ENCODE measurements at places on chromosomes 4 and X.

DNA sequence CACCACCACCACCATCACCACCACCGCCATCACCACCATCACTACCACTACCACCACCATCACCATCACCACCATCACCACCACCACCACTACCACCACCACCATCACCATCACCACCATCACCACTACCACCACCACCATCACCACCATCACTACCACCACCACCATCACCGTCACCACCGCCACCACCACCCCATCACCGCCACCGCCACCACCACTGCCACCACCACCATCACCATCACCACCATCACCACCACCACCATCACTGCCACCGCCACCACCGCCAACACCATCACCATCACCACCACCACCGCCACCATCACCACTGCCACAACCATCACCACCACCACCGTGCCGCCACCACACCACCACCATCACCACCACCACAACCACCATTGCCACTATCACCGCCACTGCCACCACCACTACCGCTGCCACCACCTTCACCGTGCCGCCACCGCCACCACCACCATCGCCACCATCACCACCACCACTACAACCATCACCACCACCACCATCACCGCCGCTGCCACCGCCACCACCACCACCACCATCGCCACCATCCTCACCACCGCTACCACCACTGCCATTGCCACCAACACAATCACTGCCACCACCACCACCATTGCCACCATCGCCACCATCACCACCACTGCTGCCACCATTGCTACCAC is 1511.3 kb upstream of the AGA start:
- DNase-seq, result no peak

GRCh38 chr4:4216648-4217047 is 10.1 kb downstream of the OTOP1 start:
- no peak for DNase-seq

- DNase-seq, result no peak
These were observed 45.9 kb downstream of the PTCHD1 start for GRCh38 chrX:23380581-23380980.

DNA sequence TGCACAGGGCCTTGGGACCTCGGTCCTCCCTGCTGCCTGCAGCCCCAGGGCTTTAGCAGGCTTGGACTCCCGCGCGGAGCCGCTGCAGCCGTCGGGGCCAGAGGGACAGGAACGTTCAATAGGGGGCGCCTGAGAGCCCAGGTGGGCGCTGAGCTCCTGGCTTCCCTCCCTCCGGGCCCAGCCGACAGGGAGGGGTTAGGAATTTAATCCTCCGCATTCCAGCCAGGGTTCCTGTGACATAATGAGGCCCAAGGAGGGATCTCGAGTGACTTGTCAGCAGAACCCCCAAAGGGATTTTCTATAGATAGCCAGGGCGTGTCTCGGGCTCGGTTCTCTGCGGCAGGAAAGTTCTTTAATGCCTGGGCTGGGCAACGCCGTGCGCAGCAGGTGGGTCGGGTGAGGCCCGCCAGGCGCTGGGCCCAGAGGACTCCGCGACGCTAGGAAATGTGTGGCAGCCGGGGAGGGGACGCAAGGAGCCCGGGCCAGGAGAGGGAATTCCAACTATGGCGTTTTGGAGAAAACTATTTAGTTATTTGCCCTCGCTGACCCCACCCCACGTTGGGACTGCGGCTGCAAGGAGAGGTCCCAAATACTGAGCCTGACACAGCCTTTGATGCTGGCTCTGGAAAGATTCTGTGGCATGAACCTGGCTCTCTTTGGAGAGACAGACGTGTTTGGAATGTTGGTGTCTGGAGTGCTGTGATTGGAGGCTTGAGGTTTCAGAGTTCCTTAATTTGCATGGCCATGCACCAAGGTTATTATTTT is 285.2 kb upstream of the GATB start:
- DNase-seq, result peak; percentile 83

DNA sequence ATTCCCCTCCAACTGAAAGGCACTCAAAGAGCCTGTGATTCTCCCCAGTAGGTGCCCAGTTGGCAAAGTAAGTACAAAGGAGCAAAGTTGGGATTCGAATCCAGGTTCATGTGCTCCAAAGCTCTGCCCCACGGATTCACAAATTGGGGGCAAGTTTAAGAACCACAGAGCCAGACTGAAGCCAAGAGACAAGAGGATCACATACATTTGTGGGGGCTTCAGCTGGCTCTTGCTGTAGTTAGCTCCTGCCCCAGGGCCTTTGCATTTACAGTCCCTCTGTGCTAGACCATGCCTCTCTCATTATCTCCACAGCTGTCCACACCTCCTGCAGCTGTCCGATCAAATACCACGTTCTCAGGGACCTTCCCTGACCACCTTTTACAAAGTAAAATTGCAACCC is 18.8 kb downstream of the PNMA6F start:
- DNase-seq, result no peak

GRCh38 chr4:73341454-73341853 is 62.6 kb upstream of the ALB start:
- peak; percentile 51 for DNase-seq

- DNase-seq, result no peak
These were observed 14.7 kb downstream of the NFXL1 start for GRCh38 chr4:47899639-47900038.

GRCh38 chr4:94152466-94152865 is 55.2 kb upstream of the SMARCAD1 start:
- no peak for DNase-seq

- no peak for DNase-seq
These were observed 314.7 kb downstream of the PDGFC start for GRCh38 chr4:156656896-156657295.

- peak; percentile 22 for DNase-seq
These were observed 13.6 kb downstream of the EXOC1 start for GRCh38 chr4:55866973-55867574.

- no peak for DNase-seq
These were observed 254.7 kb upstream of the AR start for GRCh38 chrX:67289055-67289499.

DNA sequence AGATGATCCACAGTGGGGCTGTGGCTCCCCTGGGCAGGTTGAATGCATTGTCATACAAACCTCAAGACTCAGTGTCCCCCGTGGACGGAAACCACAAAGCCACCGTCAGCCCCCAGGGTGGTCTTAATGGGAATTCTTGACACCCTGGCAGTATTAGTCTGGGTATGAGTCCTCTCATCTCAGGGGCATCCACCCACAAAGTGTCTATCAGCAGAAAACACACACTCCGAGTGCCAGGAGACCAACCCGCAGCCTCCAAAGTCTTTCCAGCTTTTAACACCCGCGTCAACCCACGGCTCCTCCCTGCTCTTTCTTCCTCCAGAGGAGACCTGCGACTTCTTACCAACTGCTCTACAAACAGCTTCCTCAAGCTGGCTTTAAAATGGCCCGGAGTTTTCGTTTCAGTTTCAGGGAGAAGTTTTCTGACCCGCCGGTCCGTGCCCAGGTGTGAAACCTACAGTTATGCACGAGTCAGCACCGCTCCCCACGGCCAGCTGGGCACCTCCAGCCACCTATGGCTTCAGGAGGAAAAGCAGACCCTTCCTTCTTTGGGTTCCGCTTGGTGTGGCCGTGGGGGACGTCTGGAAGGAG is 14.4 kb upstream of the ASMTL start:
- no peak for DNase-seq

DNA sequence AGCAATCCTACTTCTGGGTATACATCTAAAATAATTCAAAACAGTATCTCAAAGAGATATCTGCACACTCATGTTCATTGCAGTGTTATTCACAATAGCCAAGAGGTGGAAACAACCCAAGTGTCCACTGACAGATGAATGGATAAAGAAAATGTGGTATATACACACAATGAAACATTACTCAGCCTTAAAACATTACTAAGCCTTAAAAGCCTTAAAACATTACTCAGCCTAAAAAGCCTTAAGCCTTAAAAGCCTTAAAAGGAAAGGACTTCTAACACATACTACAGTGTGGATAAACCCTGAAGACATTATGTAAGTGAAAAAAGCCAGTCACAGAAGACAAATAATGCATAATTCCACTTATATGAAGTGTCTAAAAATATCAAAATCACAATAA is 40.3 kb upstream of the TFDP3 start:
- no peak for DNase-seq

- DNase-seq, result no peak
These were observed 18.5 kb upstream of the SEPTIN11 start for GRCh38 chr4:76931087-76931486.

DNA sequence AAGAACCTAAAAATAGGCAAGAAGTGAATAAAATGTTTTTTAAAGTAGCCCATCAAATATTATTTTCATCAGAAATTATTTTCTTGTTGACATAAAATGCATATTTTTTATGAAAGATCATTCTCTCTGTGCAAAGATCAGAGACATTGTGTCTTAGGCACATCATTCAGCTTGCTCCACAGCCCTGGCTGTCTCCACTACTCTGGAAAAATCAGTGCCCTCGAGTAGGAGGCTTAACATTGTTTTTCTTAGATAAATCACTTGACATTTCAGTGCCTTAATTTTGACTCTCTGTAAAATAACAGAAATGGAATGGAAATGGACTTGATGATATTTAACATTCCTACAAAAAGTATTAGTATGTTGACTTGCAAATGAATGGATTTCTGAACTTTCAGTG is 77.9 kb downstream of the FAT4 start:
- DNase-seq, result no peak

- no peak for DNase-seq
These were observed 50.1 kb upstream of the ACSL4 start for GRCh38 chrX:109782994-109783700.

DNA sequence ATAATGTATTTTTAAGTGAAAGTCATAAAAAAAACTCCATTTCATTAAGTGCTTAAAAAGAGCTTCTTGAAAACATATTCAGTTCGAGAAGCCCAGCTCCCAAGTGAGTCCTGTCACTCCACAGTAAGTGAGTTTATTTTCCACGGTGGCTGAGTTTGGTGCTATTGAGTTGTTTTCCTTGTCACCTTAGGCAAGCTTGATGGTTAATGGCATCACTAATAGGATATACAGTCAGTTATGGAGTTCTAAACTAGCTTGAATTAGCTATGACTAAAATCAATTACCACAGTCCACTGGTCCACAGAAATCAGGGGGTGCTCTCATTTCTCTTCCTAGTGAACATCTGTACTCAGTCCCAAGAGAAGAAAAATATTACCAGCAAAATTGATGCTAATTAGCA is 1526.2 kb upstream of the IGFBP7 start:
- DNase-seq, result no peak

GRCh38 chrX:155334486-155335336 is at the start of gene CLIC2:
Gene CLIC2, minus strand, starts transcription at chrX:155334614. Its CDS starts 187 bp downstream, at chrX:155334427.
- DNase-seq, result no peak
